LoVo (cell line): ENCODE measurements at places on chromosomes 5 and 9.

- DNase-seq: peak; percentile 17
Measured at GRCh38 chr5:12934722-12935121, 1009.8 kb downstream of the DNAH5 start.

GRCh38 chr9:131140550-131140949 lies 15.2 kb downstream of the NUP214 start:
- no peak for DNase-seq

DNA sequence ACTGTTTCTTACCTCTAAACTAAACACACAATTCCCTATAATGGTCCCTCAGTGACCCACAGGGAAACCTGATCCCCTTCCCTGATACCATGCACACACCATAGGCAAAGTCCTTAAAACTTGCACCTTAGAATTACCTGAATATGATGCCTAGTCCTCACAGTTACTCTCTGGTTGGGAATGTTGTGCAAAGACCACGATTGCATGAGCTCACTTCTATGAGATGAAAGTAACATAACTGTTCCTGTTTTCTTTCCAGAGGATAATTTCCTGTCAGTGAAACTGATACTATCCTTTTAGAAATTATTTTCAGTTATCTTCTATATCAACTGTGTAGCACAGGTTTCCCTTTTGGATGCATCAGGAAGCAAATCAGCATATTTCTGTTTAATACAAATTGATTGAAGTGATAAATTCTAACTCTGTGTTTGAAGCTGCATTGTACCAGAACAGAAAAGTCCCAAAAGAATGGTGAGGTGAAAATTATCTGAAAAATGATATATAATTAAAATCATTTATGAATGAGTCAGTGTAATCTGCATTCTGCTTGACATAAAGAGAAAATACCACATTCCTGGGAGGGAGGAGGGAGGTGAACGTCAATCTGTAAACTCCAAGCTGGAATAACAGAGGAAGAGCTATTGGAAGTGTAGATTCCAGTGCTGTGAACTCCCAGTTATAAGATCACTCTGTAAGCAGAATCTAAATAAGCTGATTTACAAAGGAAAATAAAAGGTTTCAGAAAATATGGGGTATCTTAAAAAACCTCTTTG lies 51.2 kb upstream of the TNFAIP8 start:
- DNase-seq: no peak

- no peak for DNase-seq
Measured at GRCh38 chr9:74526215-74526614, 29.1 kb downstream of the RORB start.

DNA sequence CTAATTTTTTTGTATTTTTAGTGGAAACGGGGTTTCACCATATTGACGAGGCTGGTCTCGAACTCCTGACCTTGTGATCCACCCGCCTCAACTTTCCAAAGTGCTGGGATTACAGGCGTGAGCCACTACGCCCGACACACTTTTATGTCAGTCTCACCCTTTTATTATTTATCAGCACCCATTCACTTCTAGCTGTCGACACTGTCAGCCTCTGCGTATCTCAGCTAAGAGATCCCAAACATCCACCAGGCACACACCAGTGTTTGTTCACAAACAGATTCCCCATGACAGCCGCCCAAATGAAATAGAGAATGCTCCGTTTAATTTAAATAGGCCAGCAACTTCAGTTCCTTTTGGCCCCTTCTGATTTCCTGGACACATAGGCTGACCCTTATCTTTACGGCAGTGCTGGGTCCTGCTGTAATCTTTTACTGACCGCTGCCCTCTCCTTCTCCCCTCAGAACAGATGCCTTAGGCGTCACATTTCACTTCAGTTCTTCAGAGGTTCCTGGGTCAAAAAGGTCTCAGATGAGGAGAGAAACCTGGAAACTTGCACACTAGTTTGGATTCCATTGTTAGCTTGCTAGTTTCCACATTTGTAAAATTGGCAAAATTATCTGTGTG lies 43.1 kb upstream of the CKMT2 start:
- no peak for DNase-seq

- DNase-seq: no peak
Measured at GRCh38 chr5:149370878-149371277, 8.2 kb downstream of the IL17B start.

- DNase-seq: no peak
Measured at GRCh38 chr5:172659909-172660628, 19.0 kb downstream of the NEURL1B start.

DNA sequence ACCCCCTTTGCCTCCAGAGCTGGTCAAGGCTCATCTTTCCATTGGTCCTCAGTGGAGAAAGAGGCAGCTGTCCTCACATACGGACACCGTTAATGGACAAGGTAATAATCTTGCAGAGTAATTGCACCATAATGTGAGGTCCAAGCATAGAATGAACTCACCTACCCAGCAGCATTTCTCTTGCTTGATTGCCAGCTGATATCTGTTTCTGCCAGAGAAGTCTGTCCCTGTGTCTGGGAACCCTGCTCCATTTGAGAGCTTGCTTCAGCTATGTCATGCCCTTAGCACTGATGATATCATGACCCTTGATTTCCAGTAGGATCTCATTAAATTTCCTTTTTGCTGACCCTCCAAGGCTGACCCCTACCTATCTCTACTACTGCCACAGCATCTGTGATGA lies 154.6 kb downstream of the PIK3R1 start:
- no peak for DNase-seq

DNA sequence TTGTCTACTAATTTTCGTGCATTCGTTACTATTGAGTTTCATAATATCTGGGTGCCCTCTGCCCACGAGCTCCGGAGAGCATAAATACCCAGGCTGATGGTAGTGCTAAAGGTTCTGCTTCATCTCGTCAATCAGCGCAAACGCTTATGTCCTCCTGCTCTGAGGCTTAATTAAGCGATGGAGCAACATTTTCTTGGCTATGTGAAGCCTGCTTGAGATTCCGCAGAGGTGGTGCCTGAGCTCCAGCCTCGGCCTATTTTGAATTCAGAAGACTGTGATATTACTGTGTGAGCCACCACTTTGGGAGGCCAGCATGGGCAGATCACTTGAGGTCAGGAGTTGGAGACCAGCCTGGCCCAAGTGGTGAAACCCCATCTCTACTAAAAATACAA lies 44.8 kb downstream of the ANXA2R start:
- DNase-seq: no peak

- no peak for DNase-seq
Measured at GRCh38 chr5:74373076-74373475, 267.5 kb downstream of the ENC1 start.

DNA sequence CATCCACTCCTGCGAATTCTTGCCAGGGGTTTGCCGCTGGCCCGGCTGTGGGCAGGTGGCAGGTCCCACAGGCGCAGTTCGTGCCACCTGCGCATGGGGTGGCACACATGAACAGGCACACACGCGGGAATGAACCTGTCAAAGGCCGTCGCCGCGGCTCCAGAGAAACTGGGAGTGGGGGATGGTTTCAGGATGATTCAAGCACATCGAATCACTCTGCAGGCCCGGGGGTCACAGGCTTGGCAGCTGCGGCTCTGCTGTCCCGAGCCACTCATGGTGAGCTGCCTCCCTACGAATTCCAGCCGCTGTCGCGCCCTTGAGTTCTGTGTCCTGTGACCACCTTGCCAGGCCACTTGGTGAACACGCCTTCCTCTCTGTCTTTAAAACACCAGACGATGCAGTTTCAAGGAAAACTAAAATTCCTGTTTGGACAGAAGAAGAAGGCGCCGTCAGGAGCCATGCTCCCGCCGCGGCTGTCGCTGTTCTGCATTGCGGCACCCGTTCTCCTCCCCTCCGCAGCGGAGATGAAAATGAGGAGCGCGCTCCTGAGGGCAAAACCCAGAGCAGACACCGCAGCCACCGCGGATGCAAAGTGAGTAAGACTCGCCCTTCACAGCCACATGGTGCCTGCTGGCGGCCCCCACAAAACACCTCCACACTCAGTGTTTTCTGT lies 15.4 kb upstream of the EXOC3 start:
- no peak for DNase-seq

DNA sequence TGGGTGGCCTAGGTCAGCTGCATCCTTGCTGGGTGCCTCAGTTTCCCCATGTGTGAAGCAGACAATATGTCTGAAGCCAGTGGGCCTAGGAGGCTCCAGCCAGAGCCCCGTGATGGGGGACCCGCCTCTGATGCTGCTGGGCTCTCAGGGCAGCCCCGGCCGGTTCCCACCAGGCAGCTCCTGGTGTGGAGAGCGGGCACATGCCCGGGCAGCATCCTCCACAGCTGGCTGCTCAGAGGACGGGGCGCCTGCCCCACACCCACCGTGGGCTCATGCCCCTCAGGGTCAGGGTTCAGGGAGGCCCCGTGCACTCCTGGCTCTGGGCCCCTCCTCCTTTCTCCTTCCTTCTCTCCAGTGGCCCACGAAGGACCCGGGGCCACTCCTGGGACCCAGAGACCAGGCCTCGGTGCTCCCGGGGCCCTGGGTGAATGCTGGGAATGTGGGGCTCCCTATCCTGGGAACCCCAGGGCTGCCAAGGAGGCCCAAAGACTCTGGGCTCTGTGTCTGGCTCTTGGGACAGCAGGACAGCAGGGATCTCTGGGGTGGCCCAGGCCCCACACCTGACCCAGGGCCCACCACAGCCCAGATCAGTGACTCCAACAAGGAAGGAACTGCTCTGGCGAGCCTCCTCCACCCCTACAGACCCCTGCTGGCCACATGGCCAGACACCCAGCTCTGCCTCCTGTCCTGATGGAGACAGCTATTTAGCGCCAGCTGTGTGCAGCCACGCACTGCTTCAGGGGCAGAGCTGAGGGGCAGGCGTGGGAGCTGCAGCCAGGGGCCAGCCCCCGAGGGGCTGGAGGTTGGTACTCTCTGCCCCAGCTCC lies 39.5 kb upstream of the EGFL7 start:
- no peak for DNase-seq

- DNase-seq: peak; percentile 0
Measured at GRCh38 chr5:58040044-58040443, 419.8 kb downstream of the PLK2 start.

- DNase-seq: no peak
Measured at GRCh38 chr9:8417341-8417740, 617.8 kb upstream of the DMAC1 start.

- no peak for DNase-seq
Measured at GRCh38 chr9:18499980-18500379, 26.0 kb downstream of the ADAMTSL1 start.

- DNase-seq: no peak
Measured at GRCh38 chr5:156149213-156149612, 177.8 kb upstream of the SGCD start.

GRCh38 chr5:32690153-32690552 lies 21.0 kb upstream of the NPR3 start:
- no peak for DNase-seq

DNA sequence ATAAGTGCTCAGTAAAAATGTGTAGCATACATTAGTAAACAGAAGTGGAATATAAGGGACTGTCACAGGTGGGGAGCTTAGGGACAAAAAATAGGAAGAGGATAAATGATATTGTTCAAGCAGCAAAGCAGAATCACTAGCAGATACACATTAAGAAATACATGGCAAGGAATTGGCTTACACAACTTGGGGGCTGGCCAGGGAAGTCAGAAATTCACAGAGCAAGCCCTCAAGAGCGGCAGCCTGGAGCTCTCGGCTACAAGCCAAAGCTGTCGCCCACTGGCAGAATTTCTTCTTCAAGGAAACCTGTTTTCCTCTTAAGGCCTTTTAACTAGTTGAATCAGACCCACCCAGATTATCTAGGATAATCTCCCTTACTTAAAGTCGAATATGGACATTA lies 73.0 kb upstream of the SMIM23 start:
- no peak for DNase-seq

- DNase-seq: no peak
Measured at GRCh38 chr5:33800241-33800950, 91.4 kb downstream of the ADAMTS12 start.

DNA sequence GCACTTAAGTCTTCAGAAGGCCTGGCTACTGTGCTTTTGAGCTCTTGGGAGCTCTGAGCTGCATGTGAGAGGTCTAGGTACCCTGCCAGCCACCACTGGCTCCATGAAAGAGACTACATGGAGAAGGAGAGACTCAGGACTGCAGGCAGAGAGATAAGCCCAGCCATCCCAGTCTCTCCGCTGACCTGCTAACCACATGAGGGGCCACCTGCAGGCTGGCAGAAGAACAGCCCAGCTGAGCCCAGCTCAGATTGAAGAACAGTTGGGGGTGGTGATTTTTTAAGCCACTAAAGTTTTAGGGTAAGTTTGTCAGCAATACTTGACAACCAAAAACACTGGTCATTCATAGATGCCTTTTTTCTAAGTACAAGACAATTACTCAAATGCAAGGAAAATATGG lies 205.0 kb upstream of the PRDM9 start:
- DNase-seq: no peak
